ENCODE measurements at places on chromosomes 1 and 21. TPM values are rescaled to one million over a fixed set of nuclear protein-coding genes. Genes with fewer than 3 reads are reported as not detected.

ANGPTL3 gene
- total RNA-seq, result not detected

BEND5 gene
- total RNA-seq, result 1.6 TPM

DNA sequence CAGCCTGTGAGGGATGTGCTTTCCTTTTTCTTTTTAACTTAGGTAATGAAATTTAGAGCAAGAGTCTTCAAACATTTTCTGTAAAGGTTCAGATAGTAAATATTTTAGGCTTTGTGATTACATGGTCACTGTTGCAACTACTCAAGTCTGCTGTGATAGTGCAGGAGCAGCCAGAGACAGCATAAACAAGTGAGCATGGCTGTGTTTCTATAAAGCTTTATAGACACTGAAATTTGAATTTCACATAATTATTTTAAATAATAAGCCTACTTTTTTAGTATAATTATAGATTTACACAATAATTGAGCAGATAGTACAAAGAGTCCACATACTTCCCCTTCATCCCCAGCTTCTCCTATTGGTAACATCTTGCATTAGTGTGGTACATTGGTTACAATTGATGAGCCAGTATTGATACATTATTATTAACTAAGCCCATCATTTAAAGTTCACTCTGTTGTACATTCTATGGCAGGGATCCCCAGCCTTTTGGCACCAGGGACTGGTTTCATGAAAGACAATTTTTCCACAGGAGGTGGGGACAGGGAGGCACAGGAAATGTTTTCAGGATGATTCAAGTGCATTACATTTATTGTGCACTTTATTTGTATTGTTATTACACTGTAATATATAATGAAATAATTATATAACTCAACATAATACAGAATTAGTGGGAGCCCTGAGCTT is 3.0 kb downstream of the ATF6 start:
- H3K4me1 ChIP-seq, result no peaks in the 10 kb centered on the region
- H3K36me3 ChIP-seq, result no peaks in the 10 kb centered on the region
- H3K4me3 ChIP-seq, result no peak overlapping the region
- H3K27me3 ChIP-seq, result no peaks in the 10 kb centered on the region
- H3K27ac ChIP-seq, result no peak overlapping the region
- no peak for DNase-seq

DNA sequence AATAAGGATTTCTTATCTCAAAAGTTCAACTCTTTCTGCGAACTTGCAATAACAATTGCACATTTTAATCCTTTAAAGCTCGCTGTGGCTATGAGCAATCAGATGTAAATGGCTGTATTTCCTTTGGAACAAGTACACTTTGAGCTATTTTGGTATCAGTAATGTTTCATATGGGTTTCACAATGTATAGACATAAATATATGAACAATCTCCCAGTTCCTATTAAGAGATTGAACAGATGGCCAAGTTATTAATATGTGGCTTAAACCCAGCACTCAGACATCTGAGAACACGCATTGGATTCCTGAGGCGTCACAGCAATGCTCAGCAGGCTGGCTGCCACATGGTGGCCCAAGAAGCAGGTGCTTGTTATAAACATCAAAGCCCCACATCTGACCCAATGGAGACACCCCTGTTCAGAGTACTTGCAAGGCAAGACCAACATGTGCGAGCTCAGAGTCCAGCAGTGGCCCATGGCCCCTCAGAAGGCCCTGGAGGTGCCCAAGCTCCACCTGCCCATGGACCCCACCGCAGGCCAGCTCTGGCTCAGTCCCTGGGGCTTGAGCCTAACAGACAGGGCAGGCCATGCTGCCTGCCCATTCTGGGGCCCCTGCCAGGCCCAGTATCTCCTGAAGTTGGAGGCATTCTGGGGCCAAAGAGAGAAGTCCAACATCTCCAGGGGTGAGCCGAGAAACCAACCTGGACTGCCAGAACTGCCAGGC is 23.7 kb downstream of the PSMG1 start:
- H3K27me3 ChIP-seq, result no peaks in the 10 kb centered on the region
- H3K4me1 ChIP-seq, result no peaks in the 10 kb centered on the region
- H3K4me3 ChIP-seq, result no peak overlapping the region
- DNase-seq, result no peak
- H3K27ac ChIP-seq, result no peak overlapping the region

- no peak for DNase-seq
- H3K4me3 ChIP-seq, result no peak overlapping the region
- H3K4me1 ChIP-seq, result no peaks in the 10 kb centered on the region
- H3K36me3 ChIP-seq, result no peaks in the 10 kb centered on the region
- H3K27me3 ChIP-seq, result no peaks in the 10 kb centered on the region
- no peak overlapping the region for H3K27ac ChIP-seq
Observed at GRCh38 chr1:83531521-83532309, 467.2 kb downstream of the TTLL7 start.

LAMTOR2 gene
- total RNA-seq, result 75.5 TPM

DNA sequence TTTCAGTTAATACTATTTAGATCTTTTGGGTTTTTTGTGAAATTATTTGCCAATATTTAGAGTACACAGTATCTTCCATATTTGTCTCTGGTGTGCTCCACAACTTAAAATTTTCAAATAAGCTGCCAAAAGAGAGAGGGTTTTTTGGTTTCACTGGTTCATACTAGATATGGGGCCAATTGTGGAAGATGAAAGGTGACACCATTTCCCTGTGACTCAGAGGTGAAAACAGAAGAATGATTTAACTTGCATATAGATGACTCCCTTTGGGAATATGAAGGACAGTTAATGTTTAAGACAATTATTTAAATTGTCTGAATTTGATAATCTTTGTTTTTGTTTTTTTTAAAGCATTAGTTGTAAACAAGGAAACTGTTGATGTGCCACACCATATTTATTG is 37.5 kb downstream of the IVNS1ABP start:
- H3K27ac ChIP-seq, result no peak overlapping the region
- DNase-seq, result no peak
- H3K27me3 ChIP-seq, result no peaks in the 10 kb centered on the region
- H3K4me3 ChIP-seq, result no peak overlapping the region
- no peaks in the 10 kb centered on the region for H3K4me1 ChIP-seq

DNA sequence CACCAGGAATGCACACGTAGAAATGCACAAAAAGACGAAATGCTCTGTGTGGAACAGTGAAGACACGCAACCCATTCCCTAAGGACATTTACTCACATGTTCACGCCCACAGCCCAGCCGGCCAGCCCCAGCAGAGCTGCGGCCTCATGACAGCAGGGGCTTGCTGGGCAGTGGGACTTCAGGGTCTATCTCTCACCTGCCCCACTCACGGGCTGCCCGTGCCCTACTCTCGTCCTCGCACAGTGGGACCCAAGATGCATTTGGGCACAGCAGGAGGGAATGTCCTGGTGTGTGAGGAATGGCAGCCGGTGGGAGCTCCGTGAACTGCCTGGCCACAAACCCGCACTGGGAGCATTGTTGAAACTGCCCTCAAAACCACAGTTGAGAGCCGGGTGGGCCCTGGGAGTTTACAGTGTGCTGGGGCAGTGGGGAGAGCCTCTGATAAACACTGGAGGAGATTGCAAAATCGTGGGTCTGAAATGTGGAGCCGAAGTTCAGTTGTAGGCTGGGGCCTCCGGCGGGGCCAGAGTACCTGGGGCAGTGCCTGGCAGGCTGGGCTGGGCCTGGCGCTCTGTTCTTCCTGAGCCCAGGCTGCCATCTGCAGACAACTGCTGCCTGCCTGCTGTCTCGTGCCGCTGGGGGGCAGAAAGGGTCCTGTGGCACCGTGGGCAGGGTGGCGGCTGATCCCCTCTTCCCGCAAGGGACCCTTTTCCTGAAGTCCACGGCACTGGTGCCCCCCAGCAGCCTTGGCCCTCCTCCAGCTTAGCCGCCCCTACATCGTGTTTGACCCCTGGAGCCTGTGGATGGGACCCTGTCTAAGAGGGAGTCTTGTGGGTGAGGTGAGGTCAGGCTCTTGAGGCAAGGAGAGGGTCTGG is 20.7 kb upstream of the POFUT2 start:
- peak; percentile 73 for DNase-seq
- H3K4me3 ChIP-seq, result no peak overlapping the region
- peak overlapping the region; percentile 81 for H3K27ac ChIP-seq
- H3K36me3 ChIP-seq, result no peaks in the 10 kb centered on the region

GRCh38 chr21:33217138-33217520 is 12.6 kb upstream of the IFNAR2 start:
- H3K27ac ChIP-seq, result no peak overlapping the region
- H3K27me3 ChIP-seq, result no peaks in the 10 kb centered on the region
- H3K36me3 ChIP-seq, result no peaks in the 10 kb centered on the region
- no peak for DNase-seq
- no peak overlapping the region for H3K4me3 ChIP-seq

ARMH1 gene
- 5.5 TPM for total RNA-seq

- DNase-seq, result no peak
- H3K27me3 ChIP-seq, result no peaks in the 10 kb centered on the region
- H3K4me1 ChIP-seq, result no peaks in the 10 kb centered on the region
- H3K36me3 ChIP-seq, result no peaks in the 10 kb centered on the region
- H3K4me3 ChIP-seq, result no peak overlapping the region
Observed at GRCh38 chr1:192104852-192105251, 53.4 kb upstream of the RGS18 start.

UMODL1 gene
- not detected for total RNA-seq

Measured in Peyer's patch (tissue), 4 donors.